ENCODE measurements at places on chromosomes 4 and X.
A peak's percentile ranks its signal among the peaks of the same experiment; 100 is the strongest.

GRCh38 chr4:86522349-86522748 lies 71.8 kb upstream of the PTPN13 start:
- DNase-seq = no peak

DNA sequence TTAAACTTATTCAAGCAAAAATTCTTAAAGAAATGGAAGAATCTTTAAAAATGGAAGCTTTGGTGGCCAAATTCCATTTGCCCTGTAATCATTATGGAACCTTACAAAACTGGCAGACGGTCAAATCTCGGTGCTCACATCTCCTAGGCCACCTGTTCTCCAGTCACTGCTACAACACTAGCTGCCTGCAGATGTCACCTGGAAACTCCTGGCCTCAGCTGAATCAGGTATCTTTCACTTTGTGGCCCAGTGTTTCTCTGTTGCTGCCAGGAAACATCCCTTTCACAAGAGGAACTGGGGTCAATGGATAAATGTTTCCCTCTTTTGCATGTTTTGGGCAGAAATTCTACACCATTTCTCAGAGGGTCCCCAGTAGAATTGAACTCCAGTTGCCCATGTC lies 4.2 kb upstream of the CXCL3 start:
- DNase-seq = no peak

DNA sequence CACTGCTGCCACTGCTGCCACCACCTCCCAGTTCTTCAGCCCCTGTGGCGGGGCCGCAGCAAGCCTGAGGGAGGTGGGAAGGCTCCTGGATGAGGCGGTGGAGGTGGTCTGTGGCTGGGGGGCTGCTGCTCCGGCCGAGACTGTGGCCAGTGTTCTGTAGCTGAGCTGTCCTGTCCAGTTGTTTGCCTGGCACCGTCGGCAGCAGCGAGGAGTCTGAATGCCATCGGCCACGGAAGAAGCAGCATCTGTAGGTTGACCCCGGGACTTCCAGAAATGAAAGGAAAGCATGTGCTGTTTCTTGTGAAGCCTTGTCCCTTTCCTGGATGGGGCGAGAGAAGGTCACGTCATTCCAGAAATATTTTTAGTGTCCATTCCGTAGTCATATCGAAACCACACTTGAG lies 3.3 kb downstream of the C4orf54 start:
- no peak for DNase-seq

DNA sequence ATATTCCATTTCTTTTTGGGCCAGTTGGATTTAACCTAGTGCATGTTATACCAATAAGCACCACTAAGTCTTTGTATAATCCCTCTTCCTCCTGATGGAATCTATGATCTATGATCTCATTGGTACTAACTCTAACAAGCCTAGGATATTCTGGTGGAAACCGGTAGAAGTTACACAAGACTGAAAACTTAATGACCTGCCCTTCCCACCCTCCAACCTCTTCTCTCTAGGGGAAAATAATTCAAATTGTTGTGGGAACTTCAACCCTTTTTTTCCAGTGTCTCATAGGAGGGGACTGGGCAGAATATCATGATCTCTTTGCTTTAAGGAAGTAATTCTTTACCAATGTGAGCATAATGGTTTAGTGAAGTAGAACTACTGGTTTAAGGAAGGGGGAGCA lies 289.5 kb upstream of the BOD1L1 start:
- no peak for DNase-seq

DNA sequence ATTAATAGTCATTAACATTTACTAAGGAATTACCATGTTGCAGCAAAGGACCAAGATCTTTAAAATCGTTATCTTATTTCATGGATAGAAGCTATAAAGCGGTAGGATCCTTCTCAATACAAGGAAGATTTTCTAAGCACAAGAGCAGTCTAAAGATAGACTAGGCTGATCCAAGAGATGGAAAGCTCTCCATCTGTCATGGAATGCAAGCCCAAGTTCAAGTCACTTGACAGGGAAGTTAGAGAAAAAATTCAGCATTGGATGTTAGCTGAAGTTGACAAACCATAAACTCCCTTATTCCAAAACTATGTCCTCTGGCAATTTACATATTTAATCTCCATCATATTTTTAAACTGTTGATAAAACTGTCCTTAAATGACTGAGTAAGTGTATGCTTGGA lies 177.7 kb downstream of the LDB2 start:
- DNase-seq = no peak

DNA sequence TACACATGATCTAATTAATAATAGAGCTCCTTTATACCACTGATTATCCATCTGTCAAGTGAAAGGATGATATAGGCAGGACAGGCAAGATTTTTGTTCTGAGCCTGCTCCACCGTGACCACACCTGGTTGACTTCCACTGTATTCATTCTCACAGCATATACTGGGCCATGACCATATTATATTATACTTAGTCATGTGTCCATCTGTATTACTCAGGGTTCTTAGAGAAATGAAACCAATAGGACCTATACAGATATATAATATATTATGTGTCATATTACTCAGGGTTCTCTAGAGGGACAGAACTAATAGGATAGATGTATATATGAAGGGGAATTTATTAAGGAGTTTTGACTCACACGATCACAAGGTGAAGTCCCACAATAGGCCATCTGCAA lies 675.1 kb downstream of the GRXCR1 start:
- DNase-seq = no peak

- DNase-seq = no peak
Measured at GRCh38 chr4:57071326-57071725, 38.9 kb downstream of the IGFBP7 start.

DNA sequence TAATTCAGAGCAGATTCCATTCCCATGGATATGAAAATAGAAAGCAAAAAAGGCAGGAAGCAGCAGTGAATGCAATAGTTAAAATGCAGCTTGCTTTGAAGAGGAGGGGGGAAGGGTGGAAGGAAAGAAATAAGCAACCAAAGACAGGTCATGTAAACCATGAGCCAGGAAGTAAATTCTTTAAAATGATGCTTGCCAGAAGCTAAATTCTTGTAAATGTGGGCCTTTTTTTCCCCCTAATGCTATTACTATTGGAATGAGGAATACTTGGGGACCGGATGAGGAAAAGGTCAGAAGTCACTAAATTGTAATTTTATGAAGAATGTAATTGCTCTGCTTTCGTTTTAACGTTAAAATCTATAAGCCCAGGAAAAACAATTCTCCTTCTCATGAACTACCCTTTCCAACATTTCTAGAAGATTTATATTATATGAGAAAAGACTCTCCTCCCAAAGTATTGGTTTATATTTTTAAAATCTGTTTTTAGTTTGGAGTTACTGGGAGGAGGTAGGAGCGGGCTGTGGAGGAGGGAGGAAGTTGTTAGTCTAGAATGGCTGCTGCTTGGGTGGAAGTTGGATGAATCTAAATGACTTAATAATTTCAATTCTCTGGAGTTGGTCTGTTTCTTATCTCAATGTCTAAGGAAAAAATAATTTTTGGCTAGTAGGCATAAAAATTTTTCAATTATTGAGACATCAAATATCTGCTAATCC lies 77.6 kb upstream of the PCDH18 start:
- no peak for DNase-seq

DNA sequence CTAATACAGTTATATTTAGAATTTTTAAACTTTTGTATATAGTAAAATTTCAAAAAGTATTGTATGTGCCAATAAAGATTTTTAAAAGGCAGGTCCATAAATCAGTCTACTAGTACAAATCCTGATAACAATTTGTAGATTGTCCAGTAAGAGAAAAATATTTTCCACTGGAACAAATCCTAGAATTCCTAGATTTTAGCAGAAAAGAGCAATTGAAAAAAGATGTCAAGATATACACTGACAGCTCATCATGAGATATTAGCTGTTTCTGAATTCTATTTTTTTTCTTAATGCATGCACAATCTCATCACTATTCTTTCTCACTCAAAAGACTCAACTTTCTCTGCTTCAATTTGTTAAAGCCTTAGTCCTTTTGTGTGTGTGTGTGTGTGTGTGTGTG lies 289.2 kb upstream of the MAD2L1 start:
- DNase-seq = no peak

GRCh38 chrX:44019911-44020310 lies 46.7 kb upstream of the NDP start:
- DNase-seq = no peak

- peak; percentile 4 for DNase-seq
Measured at GRCh38 chr4:132332932-132333723, 816.0 kb upstream of the PCDH10 start.

DNA sequence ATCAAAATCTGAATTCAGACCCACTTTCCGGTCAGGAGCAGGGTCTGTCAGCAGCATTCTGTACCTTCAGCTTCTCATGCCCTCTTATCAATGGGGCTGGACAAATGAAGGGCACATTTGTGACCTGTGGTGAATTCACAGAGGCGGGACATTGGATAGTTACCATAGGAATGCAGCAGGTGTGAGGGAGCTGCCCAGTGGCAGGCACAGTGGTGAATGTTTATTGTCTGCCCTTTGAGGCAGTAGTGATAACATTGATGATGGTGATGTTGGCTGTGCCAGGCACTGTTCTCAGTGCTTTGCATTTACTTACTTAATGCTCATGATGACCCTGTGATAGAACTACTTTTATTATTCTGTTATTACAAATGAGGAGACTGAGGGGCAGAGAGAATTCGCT lies 101.2 kb upstream of the KIT start:
- no peak for DNase-seq

- DNase-seq = no peak
Measured at GRCh38 chr4:6916587-6917460, 7.2 kb downstream of the TBC1D14 start.

DNA sequence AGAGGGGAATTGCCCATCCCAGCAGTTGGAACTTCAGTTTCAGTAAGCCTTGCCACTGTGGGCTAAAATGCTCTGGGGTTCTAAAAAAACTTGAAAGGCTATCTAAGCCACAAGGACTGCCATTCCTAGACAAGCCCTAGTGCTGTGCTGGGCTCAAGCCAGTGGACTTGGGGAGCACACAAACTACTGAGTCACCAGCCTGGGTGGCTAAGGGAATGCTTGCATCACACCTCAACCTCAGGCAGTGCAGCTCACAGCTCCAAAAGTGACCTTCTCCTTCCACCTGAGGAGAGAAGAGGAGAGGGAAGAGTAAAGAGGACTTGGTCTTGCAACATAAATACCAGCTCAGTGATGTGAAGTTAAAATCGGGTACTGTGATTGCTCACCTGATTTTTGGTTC lies 116.7 kb upstream of the GLRA2 start:
- DNase-seq = no peak

DNA sequence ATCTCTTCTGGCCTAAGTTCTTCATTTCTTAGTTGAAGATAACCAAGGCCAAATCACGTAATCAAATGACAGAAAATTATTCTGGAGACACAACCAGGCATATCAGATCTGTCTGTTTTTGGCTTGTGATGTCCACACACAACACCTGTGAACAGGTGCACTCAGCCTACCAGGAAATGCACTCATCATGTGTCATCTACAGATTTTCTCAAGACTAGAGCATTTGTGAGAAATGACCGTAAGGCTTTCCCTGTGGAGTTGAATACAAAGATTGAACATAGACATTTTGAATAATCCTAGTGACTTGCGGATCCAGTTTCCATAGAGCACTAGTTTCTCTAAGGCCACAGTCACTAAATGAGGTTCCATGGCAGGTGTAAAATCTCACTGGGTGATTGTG lies 26.7 kb upstream of the CXCL8 start:
- DNase-seq = no peak

- no peak for DNase-seq
Measured at GRCh38 chr4:145452447-145453162, 29.0 kb upstream of the SMAD1 start.

DNA sequence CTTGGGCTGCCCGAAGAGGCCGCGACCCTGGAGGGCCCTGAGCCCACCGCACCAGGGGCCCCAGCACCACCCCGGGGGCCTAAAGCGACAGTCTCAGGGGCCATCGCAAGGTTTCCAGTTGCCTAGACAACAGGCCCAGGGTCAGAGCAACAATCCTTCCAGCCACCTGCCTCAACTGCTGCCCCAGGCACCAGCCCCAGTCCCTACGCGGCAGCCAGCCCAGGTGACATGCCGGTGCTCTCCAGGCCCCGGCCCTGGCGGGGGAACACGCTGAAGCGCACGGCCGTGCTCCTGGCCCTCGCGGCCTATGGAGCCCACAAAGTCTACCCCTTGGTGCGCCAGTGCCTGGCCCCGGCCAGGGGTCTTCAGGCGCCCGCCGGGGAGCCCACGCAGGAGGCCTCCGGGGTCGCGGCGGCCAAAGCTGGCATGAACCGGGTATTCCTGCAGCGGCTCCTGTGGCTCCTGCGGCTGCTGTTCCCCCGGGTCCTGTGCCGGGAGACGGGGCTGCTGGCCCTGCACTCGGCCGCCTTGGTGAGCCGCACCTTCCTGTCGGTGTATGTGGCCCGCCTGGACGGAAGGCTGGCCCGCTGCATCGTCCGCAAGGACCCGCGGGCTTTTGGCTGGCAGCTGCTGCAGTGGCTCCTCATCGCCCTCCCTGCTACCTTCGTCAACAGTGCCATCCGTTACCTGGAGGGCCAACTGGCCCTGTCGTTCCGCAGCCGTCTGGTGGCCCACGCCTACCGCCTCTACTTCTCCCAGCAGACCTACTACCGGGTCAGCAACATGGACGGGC lies 579 bp downstream of the ABCD1 start:
- no peak for DNase-seq

DNA sequence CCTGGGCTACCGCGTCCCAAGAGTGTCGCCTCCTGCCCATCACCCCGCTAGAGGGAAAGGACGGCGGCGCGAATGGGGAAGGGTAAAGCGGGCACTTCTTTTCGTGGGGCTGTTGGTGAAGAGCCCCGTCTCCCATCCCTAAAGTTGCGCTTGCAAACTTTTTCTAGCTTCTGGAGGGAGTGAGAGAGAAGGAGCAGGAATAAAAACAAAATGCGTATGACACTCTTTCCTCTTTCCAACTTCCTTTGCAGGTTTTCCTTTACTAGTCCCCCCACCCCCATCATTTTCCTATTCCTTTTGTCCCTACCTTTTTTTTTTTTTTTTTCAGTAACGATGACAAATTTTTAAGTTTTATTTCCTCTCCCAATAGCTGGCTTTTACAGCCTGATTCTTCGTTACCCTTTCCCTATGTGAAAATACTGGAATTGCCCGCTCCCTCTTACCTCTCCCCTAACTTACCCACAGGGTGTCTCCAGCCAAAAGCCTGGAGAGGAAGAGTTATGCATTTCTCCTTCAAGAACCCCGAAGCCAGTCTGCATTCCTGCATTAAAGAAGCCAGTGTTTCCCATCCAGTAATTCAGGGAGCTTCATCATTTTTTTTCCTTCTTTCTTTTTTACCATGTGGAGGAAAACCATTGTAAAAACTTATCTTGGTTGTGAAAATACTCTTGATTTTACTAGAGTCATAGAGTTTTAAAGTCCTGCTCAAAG lies 613 bp upstream of the ARSJ start:
- no peak for DNase-seq

DNA sequence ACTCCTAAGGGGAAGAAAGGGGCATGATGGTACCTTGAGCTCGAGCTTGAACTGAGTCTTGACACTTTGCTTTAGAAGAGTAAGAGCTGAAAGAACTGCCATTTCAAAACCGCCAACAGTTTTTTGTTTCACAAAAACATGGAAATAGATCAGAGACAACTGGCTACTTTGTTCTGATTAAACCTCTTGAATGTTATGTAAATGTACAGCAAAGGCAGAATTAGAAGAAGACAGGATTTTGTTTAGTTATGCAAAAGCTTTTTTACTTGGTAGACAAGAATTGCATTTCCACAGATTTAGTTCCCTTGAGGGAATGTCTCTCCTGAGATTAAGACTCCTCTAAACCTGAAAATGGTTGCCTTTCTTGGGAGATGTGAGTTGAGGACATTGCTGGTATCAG lies 33.3 kb upstream of the STPG2 start:
- DNase-seq = no peak
